Suprapubic skin (tissue), 4 donors: ENCODE measurements at places on chromosomes 6 and 20.

- no peaks in the 10 kb centered on the region for H3K27me3 ChIP-seq
- DNase-seq = no peak
- no peak overlapping the region for H3K4me3 ChIP-seq
- H3K27ac ChIP-seq = no peak overlapping the region
- H3K36me3 ChIP-seq = no peaks in the 10 kb centered on the region
Observed at GRCh38 chr6:144049386-144049785, 41.3 kb upstream of the PLAGL1 start.

- no peak overlapping the region for H3K27ac ChIP-seq
- H3K27me3 ChIP-seq = no peaks in the 10 kb centered on the region
- no peaks in the 10 kb centered on the region for H3K4me1 ChIP-seq
- DNase-seq = no peak
- H3K36me3 ChIP-seq = no peaks in the 10 kb centered on the region
Observed at GRCh38 chr20:21921251-21921650, 215.8 kb downstream of the PAX1 start.

DNA sequence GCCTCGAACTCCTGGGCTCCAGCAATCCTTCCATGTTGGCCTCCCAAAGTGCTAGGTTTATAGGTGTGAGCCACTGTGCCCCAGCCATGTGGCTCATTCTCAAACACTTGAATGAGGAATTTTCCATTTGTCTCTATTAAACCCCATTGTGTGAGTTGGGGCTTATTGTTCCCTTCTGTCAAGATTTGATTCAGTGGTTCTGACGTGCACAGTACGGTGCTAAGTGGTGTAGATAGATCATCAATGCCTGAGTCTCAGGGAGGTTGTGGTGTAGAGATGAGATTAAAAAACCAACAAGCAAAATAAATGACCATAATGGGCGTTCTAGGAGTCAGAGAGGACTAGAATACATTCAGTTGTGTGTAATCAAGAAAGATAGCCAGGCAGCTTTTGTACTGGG, 335.6 kb downstream of the PRL start:
- H3K4me1 ChIP-seq = no peaks in the 10 kb centered on the region
- no peak for DNase-seq
- H3K27ac ChIP-seq = no peak overlapping the region
- H3K4me3 ChIP-seq = no peak overlapping the region
- H3K27me3 ChIP-seq = no peaks in the 10 kb centered on the region
- no peaks in the 10 kb centered on the region for H3K36me3 ChIP-seq

DNA sequence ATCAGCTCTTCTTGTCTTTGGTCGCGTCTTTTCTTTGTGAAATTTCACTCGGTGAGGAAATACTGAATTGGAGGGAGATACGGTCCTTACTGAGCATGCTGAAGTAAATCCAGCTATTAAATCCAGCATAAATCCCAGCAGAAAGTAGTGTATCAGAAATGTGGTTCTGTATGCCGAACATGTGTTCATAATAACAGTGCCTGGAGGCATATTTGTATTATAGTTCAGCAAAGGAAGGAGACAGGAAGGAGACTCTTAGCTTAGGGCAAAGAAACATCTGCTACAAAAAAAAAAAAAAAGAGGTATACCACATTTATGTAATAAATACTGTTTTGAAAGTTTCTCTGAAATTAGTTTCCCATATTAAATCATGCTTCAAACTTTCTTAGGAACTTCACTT, 211.8 kb downstream of the PLCB4 start:
- no peak overlapping the region for H3K4me3 ChIP-seq
- no peaks in the 10 kb centered on the region for H3K4me1 ChIP-seq
- no peak overlapping the region for H3K27ac ChIP-seq
- no peak for DNase-seq
- H3K36me3 ChIP-seq = no peaks in the 10 kb centered on the region

GRCh38 chr6:31922942-31923341, 4.6 kb upstream of the C2 start:
- no peak overlapping the region for H3K27ac ChIP-seq
- no peaks in the 10 kb centered on the region for H3K27me3 ChIP-seq
- H3K4me3 ChIP-seq = no peak overlapping the region

- H3K27ac ChIP-seq = no peak overlapping the region
- no peaks in the 10 kb centered on the region for H3K27me3 ChIP-seq
- H3K36me3 ChIP-seq = no peaks in the 10 kb centered on the region
- H3K4me1 ChIP-seq = no peaks in the 10 kb centered on the region
Observed at GRCh38 chr20:24403406-24403805, 66.0 kb upstream of the SYNDIG1 start.

DNA sequence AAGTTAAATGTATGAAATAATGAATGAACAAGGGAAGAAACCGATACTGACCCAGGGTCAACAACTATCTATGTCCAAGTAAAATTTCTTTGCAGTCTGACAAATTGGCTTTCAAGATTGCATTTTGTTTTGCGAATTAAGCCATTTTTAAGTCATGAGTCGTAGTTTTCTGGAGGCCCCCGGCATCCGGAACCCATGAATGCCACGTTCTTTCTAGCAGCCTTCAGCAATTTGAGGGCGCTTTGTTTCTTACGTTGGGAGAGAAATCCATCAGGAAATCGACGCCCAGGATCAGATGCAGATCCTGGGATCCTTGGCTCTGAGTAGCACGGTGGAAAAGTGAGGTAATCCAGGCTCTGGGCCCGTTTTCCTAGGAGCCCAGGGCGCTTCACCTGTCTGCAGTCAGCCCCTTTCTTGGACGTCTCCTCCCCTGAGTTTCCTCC, 309 bp upstream of the ABRACL start:
- no peaks in the 10 kb centered on the region for H3K36me3 ChIP-seq
- H3K27me3 ChIP-seq = no peaks in the 10 kb centered on the region
- H3K4me3 ChIP-seq = peak overlapping the region; percentile 94
- H3K27ac ChIP-seq = peak overlapping the region; percentile 79
- peaks cover 24% of the 10 kb centered on the region for H3K4me1 ChIP-seq

DNA sequence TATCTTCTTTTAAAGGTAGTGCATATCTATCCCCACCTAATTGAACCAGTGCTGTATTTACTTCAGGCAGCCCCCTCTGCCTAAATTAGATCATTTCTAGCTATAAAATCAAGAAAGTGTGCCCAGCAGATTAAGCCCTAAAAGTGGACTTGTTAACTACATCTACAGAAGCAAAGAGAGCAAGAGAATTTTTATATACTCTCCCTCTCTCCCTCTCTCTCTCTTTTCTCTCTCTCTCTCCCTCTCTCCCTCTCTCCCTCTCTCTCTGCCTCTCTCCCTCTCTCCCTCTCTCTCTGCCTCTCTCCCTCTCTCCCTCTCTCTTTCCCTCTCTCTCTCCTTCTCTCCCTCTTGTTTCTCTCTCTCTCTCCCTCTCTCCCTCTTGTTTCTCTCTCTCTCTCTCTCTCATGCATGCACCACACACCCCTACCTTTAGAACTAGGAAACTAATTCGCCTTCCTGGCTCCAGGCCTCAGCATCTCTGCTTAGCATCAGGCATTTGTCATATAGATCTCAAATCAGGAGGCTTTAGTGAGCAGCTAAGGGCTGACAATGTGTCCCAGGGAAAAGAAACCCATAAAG, 71.4 kb downstream of the FOXA2 start:
- H3K27ac ChIP-seq = no peak overlapping the region
- no peak for DNase-seq
- peaks cover 11% of the 10 kb centered on the region for H3K27me3 ChIP-seq
- H3K4me1 ChIP-seq = no peaks in the 10 kb centered on the region
- H3K4me3 ChIP-seq = no peak overlapping the region

DNA sequence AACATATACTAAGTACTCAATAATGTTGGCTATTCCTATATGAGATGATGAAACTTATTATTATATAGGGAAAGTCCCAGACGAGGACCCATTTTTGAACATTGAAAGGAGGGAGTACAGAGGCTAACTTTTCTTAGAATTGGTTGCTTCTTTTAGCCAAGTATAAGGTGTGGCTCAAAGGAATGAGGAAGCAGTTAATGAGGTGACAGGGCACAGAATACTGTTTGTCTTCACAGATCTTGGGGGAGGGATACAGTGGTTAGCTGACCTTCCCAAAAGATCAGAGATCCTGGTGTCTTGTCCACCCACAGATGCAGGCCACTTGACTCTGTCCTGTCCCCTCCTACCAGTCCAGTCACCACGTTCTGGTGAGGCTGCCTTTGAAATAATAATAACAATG, 67.8 kb upstream of the EPB41L1 start:
- H3K36me3 ChIP-seq = no peaks in the 10 kb centered on the region
- H3K27ac ChIP-seq = no peak overlapping the region
- peaks cover 31% of the 10 kb centered on the region for H3K4me1 ChIP-seq
- H3K4me3 ChIP-seq = no peak overlapping the region
- peaks cover 3% of the 10 kb centered on the region for H3K27me3 ChIP-seq

- H3K4me1 ChIP-seq = peaks cover 46% of the 10 kb centered on the region
- H3K27me3 ChIP-seq = no peaks in the 10 kb centered on the region
- H3K27ac ChIP-seq = no peak overlapping the region
- DNase-seq = no peak
Observed at GRCh38 chr6:139161169-139161568, 26.3 kb downstream of the HECA start.

- H3K36me3 ChIP-seq = no peaks in the 10 kb centered on the region
- peak overlapping the region; percentile 92 for H3K27ac ChIP-seq
- peak; percentile 89 for DNase-seq
- H3K4me1 ChIP-seq = peaks cover 17% of the 10 kb centered on the region
Observed at GRCh38 chr6:158868890-158869825, 50.0 kb upstream of the EZR start.

- H3K27me3 ChIP-seq = peaks cover 48% of the 10 kb centered on the region
- no peak for DNase-seq
- H3K36me3 ChIP-seq = no peaks in the 10 kb centered on the region
- H3K27ac ChIP-seq = no peak within 1 kb of the TSS
Observed at GRCh38 chr6:136921936-136922684, at the start of gene SLC35D3. TSS of gene SLC35D3 (plus strand) at chr6:136922301. CDS start at chr6:136922429, 128 bp downstream.

GRCh38 chr6:14016935-14017625, 92.3 kb downstream of the RNF182 start:
- no peak overlapping the region for H3K4me3 ChIP-seq
- H3K4me1 ChIP-seq = no peaks in the 10 kb centered on the region
- no peaks in the 10 kb centered on the region for H3K36me3 ChIP-seq
- no peaks in the 10 kb centered on the region for H3K27me3 ChIP-seq

DNA sequence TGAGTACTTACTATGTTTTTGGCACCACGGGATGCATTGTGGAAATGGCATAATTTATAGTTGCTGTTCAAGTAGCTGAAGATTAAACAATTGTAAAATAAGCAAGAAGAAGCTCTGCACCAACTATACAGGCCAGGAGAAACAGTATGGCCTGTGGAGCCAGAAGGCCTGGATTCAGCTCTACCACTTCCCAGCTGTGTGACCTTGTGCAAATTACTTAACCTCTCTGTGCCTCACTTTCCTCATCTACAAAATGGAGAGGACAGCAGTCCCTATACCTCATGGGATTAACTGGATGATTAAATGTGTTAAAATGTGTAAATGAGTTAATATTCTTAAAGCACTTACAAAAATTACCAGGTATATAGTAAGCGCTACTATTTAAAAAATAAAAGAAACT, 49.1 kb downstream of the CNKSR3 start:
- H3K36me3 ChIP-seq = no peaks in the 10 kb centered on the region
- no peak for DNase-seq
- H3K4me1 ChIP-seq = peaks cover 23% of the 10 kb centered on the region

- H3K36me3 ChIP-seq = peaks cover 70% of the 10 kb centered on the region
- H3K4me3 ChIP-seq = no peak overlapping the region
- H3K4me1 ChIP-seq = no peaks in the 10 kb centered on the region
- no peak for DNase-seq
- no peaks in the 10 kb centered on the region for H3K27me3 ChIP-seq
Observed at GRCh38 chr20:21360705-21361104, 36.6 kb downstream of the NKX2-4 start.

DNA sequence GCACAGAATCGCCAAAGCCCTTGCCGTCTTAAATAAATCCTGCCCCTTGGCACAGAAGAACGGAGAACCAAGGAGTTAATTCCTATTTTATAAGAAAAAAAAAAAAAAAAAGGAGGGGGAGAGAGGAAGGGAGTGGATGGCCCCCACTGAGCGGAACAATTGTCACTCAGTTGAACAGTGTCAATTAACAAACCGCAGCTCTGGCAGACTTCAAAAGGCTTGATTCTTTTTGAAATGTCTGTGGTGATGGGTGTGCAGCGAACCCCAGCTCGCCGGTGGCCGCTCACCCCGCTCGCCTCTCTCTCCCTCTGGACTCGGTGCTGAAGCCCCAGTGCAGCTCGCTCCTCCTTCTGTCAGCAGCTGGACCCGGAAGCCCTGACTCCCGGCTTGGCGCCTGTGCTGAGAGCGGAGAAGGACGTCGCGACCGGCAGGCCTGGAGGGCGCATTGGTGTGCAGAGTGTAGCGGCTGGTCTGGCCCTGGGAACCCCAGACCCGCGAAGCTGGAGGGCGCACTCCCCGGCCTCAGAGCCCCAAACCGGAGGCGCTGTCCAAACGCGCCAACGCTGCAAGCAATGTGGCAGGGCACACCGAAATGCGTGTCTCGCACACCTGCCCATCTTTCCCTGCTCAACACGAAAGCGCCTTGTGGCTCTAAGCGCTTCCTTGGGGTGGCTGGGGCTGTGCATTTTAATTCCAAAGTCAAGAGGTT, 3.4 kb downstream of the LINC00237 start:
- no peak overlapping the region for H3K27ac ChIP-seq
- peak overlapping the region; percentile 48 for H3K4me3 ChIP-seq
- peaks cover 59% of the 10 kb centered on the region for H3K4me1 ChIP-seq
- no peaks in the 10 kb centered on the region for H3K36me3 ChIP-seq
- H3K27me3 ChIP-seq = peaks cover 86% of the 10 kb centered on the region

GRCh38 chr6:37741757-37742400, 44.2 kb upstream of the MDGA1 start:
- H3K4me1 ChIP-seq = peaks cover 8% of the 10 kb centered on the region
- H3K27me3 ChIP-seq = peaks cover 31% of the 10 kb centered on the region
- no peak overlapping the region for H3K27ac ChIP-seq
- no peak overlapping the region for H3K4me3 ChIP-seq

- no peaks in the 10 kb centered on the region for H3K27me3 ChIP-seq
- H3K36me3 ChIP-seq = no peaks in the 10 kb centered on the region
Observed at GRCh38 chr20:34557936-34558319, 590 bp upstream of the MAP1LC3A start.

DNA sequence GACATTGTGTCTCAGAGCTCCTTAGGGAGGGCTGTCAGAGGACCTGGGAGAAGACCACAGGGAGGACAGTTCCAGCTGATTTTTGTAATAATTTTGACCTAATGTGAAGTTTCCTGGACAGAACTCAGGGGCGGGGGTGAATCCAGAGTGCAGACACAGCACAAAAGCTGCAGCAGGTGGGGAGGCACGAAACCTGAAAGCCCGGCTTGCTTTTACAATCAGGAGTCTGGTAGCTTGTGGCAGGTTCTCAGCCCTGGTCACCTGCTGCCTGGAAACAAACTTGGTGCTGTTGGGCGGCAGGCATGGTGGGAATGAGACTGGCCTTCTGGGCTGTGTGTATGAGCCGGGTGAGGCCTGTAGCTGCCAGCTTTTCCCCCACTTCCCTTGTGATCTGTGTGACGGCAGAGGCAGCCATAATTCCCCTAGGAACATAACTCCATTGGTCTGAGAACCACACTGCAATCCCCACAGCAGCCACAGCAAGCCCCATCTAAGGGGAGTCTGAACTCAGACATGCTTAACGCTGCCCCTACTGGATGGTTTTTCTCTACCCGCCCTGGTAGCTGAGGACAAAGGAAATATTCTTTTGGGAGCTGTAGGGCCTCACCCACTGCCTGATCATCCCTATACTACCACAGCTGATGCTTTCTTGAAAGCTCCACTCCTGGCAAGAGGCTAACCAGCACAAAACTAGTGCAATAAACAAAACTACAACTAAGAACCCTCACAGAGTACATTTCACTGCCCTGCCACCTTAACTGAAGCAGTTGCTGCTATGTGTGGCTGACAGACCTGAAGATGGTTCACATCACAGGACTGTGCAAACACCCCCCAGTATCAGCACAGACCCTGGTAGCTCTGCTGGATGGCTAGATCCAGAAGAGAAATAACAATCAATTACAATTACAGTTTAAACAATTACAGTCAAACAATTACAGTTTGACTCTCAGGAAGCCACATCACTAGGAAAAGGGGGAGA, 1055.1 kb upstream of the GJE1 start:
- no peaks in the 10 kb centered on the region for H3K27me3 ChIP-seq
- no peak overlapping the region for H3K27ac ChIP-seq
- H3K4me3 ChIP-seq = no peak overlapping the region
- H3K36me3 ChIP-seq = no peaks in the 10 kb centered on the region
